ENCODE measurements at places on chromosomes 12 and 14. TPM values are rescaled to one million over a fixed set of nuclear protein-coding genes. Genes with fewer than 3 reads are reported as not detected.

- no peak for DNase-seq
These were observed 34.0 kb downstream of the CIT start for GRCh38 chr12:119843100-119843499.

- DNase-seq = peak; percentile 89
These were observed 25.1 kb upstream of the ATP2B1 start for GRCh38 chr12:89733579-89734201.

- DNase-seq = no peak
These were observed 88.6 kb downstream of the PRMT8 start for GRCh38 chr12:3579446-3580093.

DNA sequence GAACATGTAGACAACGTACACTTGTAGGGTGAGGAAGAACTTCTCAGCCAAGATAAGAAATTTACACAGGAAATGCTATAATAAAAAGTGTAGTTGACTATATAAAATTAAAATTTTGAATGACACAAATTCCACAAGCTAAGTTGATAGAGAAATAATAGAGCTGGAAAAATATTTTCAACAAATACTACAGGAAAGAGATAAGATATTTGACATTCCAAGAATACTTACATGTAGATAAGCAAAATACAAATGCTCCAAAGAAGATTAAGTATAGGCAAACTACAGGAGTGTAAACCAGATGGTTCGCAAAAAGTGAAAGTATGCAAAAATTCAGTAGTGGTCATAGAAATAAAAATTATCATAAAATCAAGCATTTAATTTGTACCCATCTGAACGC is 49.2 kb upstream of the ANP32D start:
- DNase-seq = no peak

DNA sequence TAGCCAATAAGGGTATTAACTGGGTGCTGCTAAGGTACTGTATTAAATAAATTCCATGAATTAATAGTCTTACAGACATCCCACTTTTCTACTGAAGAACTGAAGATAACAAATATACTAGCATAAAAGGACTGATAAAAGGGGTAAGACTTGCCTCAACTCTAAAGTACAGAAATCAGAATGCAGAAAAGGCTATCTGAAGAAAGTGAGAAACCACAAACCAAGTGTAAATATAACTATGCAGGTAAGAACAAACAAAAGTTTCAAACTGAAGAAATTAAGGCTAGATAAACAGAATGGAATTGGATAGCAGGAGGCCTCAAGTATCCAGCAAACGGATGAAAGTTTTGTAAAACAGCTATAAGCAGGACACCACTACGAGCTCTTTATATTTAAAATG is 29.5 kb downstream of the YAF2 start:
- DNase-seq = no peak

GRCh38 chr12:116892349-116893140 is 11.3 kb upstream of the HRK start:
- no peak for DNase-seq

DNA sequence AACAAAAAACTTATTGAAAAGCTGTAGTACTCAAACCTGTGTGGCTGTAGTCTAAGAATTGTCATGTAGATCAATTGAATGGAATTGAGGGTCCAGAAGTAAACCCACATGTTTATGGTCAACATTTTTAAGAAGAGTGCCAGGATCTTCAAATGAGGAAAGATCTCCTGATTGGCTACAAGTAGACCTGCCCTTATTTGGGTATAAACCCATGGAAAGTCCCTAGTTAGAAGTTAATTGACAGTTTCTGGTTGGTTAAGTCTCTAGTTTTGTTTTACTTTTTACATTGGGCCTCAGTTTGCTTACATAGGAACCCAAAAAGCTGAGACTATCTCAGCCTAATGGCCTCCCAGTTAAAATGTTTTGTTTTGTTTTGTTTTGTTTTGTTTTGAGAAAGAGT is 91.9 kb upstream of the RESF1 start:
- no peak for DNase-seq

GRCh38 chr12:77932216-77932615 is 101.5 kb downstream of the NAV3 start:
- DNase-seq = no peak

- DNase-seq = no peak
These were observed 87.9 kb upstream of the MDGA2 start for GRCh38 chr14:47763188-47763854.

DNA sequence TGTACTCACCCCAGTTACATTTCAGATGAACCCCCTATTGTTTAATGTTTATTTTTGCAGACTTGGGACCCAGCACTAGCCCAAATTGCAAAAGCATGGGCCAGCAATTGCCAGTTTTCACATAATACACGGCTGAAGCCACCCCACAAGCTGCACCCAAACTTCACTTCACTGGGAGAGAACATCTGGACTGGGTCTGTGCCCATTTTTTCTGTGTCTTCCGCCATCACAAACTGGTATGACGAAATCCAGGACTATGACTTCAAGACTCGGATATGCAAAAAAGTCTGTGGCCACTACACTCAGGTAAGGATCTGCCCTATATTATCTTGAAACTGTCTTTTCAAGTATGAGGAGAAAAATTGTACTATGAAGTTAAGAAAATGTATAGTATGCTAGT is 1.2 kb downstream of the GLIPR1 start:
- DNase-seq = peak; percentile 38

DNA sequence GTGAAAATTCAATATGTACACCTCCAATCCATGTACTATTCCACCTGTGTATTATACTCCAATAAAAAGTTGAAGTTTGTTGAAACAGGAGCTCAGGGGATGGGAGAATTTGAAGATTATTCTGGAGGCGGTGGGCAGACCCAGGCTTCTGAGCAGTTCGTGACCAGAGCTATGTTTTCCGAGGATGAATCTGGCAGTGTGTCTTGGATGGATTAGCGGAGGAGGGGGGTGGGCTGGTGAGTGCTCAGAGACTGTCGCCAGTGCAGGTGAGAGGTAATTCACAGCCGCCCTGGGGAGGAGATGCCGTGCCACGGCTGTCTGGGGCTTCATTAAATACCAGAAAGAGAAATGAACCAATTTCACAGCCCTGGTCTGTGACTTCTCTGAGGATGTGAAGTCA is 283.0 kb upstream of the RTL1 start:
- no peak for DNase-seq

GRCh38 chr14:104105071-104105821 is 19.7 kb downstream of the ASPG start:
- DNase-seq = no peak

DNA sequence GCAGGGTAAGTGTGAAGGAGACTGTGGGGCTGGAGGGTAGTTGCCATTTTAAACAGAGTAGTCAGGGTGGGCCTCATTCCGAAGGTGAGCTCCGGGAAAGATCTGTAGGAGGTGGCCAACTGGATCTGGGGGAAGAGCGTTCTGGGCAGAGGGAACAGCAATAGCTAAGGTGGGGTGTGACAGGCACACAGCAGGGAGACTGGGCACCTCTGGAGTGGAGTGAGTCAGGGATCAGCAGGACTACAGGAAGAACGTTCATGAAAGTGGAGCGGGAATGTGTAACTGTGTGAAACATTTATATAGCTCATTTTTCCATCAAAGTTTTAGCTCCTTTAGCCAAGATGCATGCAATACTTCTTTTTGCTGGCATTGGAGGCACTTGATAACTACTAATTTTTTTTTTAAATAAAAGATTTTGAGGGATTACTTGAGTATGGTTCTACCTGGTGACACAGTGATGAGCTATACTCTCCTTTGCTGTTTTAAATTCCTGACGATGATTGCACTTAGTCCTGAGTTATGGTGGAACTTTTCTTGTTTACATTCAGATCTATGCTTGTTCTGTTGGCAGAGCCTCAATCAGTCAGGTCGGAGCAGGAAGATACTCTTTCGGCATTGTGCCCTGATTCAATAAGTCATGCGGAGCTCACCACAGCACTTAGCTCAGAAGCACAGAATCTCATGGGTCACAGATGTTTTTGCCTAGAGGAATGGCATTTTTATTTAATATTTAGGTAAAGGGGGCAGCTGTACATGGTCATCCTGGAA is 106.4 kb downstream of the WIF1 start:
- DNase-seq = no peak

DNA sequence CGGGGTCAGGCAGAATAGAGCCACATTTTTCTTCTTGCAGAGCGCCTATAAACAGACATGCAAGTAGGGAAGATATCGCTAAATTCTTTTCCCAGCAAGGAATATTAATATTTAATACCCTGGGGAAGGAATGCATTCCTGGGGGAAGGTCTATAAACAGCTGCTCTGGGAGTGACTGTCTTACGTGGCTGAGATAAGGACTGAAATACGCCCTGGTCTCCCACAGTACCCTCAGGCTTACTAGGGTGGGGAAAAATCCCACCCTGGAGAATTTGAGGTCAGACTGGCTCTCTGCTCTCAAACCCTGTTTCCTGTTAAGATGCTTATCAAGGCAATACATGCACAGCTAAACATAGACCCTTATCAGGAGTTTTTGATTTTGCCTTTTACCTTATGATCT is 262.3 kb downstream of the CEP128 start:
- DNase-seq = no peak

- DNase-seq = no peak
These were observed 47.7 kb downstream of the ISCA2 start for GRCh38 chr14:74541225-74541624.

GRCh38 chr12:18646286-18646890 is 91.4 kb downstream of the PLCZ1 start:
- DNase-seq = no peak

GRCh38 chr12:630656-631632 is 32.3 kb downstream of the NINJ2 start:
- DNase-seq = no peak

- DNase-seq = no peak
These were observed 12.4 kb downstream of the OAS3 start for GRCh38 chr12:112950701-112951100.

- no peak for DNase-seq
These were observed 44.8 kb downstream of the CLMN start for GRCh38 chr14:95274874-95275273.

GRCh38 chr12:49297695-49298060 is 2.7 kb downstream of the PRPH start:
- DNase-seq = no peak

DNA sequence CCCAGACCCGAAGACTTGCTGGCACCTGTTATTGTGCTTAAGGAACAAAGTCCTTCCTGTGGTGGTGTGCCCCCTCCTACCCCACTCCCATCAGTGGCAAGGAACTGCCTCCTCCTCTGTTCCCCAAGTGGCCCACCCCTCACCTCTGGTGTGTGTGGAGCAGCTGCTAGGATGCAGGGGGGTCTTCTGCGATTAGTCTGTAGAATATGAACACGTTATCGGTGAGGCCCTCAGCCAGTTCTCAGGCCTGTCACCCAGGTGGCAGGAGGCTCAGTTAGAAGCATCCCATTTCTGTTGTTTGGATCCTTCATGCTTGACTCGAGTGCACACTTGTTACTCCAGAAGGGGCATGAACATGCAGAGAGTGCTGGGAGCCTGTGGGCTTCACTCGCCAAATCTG is 39.3 kb downstream of the RAB35 start:
- no peak for DNase-seq

DNA sequence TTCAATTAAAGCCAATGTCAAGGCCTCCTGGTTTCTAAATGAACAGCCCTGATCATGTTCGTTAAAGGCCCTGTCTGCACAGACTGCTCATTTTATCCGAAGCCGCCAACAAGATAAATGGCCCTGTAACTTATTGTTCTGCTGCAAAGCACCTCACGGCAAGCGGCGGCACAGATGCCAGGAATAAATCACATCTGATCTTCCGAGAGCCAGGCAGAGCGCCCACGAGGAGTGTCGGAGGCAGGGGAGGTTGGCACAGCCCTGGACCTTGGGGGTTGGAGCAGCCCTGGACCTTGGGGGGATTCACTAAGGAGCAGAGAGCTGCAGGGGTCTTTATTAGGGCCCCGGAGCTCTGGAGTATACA is 110.5 kb downstream of the SCARB1 start:
- no peak for DNase-seq

DNA sequence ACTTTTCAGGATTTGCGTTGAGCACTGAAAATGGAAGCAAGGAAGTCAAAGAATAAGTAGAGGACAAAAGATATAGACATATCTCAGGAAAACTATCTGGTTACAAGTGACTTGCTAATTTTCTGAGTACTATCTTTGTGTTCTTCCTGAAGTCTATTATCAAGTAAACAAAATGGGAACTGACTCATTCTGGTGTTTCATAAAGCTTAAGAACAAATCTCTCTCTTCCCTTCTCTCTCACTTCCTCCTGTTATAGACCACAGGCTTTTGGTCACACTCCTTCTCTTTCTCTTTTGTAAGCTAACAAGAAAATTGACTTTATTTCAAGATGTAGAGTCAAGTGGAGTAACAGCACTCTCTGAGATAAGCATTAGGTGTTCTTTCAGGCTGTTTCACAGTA is 406.6 kb upstream of the SYT1 start:
- DNase-seq = peak; percentile 31

KRT75 gene
- not detected for total RNA-seq

HCAR2 gene
- under 0.01 TPM for total RNA-seq

KERA gene
- not detected for total RNA-seq

VAMP1 gene
- 2.3 TPM for total RNA-seq

CIDEB gene
- total RNA-seq = 2.8 TPM

SETD1B gene
- 1.6 TPM for total RNA-seq

ISM2 gene
- 1.7 TPM for total RNA-seq

C12orf54 gene
- not detected for total RNA-seq

BAZ2A gene
- total RNA-seq = 16.0 TPM

DICER1 gene
- total RNA-seq = 39.9 TPM

TRIAP1 gene
- 35.4 TPM for total RNA-seq

OAS2 gene
- total RNA-seq = 0.30 TPM

ETFBKMT gene
- 4.3 TPM for total RNA-seq

PLEKHG7 gene
- total RNA-seq = 0.17 TPM

ITGA5 gene
- 112 TPM for total RNA-seq

SYNDIG1L gene
- not detected for total RNA-seq

HOXC11 gene
- 0.69 TPM for total RNA-seq

EIF2S3B gene
- 2.6 TPM for total RNA-seq

PAWR gene
- total RNA-seq = 122 TPM

GARIN6 gene
- total RNA-seq = not detected

All from renal cortical epithelial cell (primary cell).